ENCODE measurements at places on chromosomes 11 and 22.

- no peak for DNase-seq
Measured at GRCh38 chr11:106480581-106481190, 403.2 kb downstream of the AASDHPPT start.

DNA sequence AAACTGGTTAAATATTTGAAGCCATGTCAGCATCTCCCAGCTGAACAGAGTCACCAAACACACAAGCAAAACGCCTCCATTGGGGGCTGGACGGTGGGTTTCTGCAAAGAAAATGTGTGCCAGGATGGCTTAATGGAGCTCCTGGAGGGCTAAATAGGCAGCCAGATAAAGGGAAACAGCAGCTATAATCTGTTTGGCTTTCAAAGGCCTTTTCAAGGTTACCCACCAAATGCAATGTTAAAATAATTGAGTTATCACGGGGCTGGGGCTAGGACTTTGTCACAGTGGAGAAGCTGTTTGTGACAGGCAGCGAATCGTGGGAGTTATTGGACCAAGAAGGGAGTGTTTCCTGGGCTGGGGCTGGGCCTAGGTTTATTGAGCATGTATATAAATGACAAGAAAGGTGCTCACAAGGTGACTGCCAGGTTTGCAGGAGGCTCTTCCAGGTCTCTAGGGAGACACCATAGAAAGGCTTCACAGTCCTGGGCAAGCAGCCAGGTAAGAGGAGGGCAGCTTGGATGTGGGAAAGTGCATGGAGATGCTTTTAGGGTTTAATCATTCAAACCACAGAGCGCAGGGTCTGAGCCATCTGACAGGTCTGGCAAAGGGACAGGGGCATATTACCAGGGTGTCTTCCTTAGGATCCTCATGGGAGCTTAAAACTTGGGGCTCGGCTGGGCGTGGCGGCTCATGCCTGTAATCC lies 28.3 kb downstream of the GRIK4 start:
- no peak for DNase-seq

DNA sequence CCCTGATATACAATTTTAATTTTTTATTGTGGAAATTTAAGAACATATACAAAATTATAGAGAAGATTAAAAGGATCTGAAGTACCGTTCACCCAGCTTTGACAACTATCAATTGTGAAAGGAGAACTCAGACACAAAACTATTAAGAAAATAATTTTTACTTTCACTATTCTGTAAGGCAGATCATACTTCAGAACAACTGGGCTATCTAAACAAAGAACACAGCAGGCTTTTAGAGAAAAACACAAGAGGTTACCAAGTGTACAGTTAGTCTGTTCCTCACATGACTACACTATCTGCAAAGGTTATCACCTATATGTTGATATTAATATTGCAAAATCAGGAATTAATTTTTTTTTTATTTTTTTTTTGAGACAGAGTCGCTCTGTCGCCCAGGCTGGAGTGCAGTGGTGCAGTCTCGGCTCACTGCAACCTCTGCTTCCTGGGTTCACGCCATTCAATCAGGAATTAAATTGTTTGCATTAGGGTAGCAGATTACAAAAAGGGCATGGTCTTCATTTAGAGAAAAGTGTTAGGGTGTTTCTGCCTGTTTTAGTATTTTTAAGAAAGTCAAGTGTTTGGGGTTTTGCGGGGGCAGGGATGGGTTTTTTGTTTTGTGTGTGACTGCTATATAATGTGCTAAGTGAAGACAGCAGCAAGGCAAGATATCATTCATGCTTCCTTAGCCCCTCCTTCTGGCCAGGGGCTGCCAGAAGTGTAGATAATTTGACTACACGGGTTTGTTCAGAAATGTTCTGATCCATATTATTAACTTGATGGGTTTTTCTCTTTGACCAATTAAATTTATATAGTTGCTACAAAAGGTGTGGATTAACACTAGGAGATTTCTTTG lies 27.6 kb upstream of the SIK2 start:
- no peak for DNase-seq

DNA sequence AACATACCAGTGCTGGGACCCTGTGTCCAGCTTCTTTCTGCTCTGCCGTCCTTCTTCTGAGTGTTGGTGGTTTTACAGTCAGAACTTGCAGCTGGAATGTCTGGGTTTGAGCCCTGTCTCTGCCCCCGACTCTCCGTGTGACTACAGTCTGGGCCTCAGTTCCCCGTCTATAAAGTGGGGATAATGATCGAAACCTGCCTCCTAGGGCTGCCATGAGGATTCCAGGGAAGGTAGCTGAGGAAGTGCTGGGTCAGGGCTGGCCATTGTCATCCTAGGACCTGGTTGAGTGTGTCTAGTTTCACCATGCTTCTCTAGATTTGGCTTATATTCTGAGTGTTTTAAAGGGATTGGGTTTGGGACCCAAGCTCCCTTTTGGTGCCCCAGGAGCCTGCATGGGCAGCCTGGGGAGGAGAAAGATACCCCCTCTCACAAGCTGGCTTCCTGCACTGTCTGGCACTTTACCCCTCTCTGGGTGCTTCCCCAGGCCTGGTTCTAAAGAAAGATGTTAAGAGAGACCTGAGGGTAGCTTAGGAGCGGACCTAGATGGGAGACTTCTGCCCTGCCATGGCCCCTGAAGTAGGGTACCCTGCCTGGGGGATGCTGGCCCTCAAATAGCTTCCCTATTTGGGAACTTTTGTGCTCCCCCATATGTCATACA lies 49.9 kb downstream of the TSPAN18 start:
- no peak for DNase-seq

GRCh38 chr22:35578836-35579575 lies 38.1 kb downstream of the MB start:
- no peak for DNase-seq

- no peak for DNase-seq
Measured at GRCh38 chr11:86301742-86302091, 323 bp upstream of the HIKESHI start.

GRCh38 chr11:108929241-108929640 lies 264.4 kb downstream of the DDX10 start:
- DNase-seq: no peak

DNA sequence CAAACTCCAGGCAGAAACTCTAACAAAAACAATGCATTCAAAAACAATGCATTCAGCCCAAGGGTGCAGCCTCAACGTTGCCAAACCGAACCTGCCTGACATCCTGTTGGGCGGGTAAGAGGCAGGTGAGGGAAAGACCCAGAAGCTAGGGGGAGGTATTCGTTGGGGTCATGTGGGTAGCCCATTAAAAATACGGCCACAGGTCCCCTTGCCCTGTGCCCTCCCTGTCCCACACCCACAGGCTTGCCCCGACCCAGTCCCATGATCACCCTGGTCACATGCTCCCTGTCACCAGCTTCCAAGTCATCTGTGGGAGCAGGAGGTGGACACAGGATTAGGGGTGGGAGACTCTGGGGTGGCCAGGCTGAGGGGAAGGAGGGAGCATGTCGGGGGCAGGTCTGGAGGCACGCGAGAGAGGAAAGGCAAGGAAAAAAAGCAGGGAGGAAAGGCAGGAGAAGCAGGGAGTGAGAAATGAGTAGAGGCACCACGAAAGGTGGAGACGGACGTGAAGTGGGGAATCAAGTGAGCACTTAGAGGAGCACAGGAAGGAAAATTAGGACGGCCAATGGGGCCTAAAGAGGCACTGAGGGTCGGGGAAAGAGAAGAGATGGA lies 683 bp downstream of the PLA2G6 start:
- DNase-seq: peak; percentile 86

GRCh38 chr11:117898059-117898458 lies 21.6 kb upstream of the FXYD6 start:
- DNase-seq: no peak

DNA sequence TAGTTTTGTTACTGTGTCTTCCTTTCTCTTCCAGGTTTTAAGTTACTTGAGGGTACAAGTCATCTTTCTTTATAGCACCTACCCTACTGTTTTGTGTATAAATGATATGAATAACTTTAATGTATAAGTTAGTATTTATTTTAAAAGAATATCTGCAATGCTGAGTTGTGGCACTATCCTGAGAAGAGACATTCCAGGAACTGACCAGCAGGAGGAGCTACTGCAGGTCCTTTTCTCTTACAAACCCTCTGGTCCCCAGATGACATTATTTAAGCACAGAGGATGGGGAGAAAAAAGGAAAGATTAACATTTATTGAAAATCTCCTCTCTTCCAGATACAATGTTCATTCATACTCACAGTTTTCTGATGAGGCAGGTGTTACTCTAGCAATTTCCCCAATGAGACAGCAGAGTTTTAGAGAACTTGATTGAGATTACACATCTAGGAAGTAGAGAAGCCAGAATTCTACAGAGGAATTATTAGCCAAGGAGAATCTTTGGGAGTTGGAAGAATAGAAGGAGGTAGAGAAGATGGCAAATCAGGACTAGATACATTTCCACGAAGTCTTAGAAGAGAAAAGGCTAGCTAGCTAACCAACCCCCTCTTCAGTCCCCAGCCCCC lies 541.2 kb upstream of the API5 start:
- DNase-seq: no peak

- peak; percentile 95 for DNase-seq
Measured at GRCh38 chr11:66891851-66892660, 35.2 kb downstream of the LRFN4 start.

DNA sequence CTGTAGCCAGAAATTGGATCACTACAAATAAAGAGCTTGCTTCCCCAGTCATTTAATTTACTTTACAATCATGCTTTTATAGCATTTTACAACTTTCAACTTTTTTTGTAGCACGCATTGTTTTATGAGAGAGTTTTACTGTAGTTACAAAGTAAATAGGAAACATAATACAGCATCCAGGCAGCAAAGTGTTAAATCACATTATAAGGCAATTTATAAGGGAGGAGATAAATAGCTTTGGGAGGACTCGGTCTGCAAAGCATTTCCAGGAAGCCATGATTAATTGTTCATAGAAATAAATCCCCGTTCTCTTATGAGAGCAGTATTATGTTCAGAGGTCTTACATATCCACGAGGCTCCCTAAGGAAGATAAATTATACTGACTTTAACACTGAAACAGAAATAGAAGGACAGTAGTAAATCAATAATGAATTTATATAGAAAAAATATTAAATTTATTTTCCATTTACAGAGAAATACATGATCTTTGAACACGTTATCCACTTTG lies 792.6 kb upstream of the RAG2 start:
- DNase-seq: no peak

- DNase-seq: no peak
Measured at GRCh38 chr22:41308054-41308453, 6.7 kb downstream of the ZC3H7B start.

- no peak for DNase-seq
Measured at GRCh38 chr22:50192436-50193204, 6.9 kb downstream of the TRABD start.

DNA sequence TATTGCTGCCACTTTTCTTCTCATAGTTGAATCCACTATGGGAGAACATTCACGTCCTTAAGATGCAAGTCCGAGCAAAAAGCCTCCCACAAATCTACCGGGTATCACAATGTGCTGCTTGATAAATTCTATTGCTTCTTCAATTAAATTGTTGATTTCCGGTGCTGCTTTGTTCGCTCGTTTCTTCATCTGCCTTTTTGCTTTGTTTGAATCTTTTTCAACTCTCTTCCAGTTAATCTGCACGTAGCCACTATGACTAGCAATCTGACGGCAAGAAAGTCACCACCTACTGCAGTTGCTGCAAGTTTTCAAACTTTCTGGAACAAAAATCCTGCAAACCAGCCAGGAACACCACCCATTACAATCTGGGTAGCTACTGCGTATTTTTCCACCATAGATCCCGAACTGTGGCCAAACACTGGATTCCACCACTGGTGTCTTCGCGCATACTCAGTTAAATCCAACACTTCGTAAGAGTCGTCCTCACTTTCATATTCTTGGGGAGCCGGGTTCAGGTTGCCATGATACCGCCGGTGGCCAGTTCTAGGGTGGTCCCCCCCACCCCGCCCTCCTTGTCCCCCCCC lies 59.1 kb downstream of the CLMP start:
- no peak for DNase-seq

DNA sequence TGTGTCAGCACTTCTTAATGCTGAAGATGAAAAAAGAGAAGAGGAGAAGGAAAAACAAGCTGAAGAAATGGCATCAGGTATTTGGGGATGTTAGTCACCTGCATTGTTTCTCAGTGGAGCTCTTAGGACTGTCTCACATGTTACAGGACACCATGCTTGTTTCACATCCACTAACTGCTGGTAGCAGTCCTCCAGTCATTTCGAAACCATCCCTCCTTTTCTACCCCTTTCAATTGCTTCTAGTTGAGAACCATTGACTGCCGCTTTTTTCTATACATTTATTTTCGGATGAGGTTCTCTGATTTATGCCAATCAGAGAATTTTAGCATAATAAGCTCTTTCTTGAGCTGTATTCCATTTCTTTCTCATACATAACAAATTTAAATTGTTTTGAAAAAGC lies 21.5 kb downstream of the BIRC2 start:
- no peak for DNase-seq

DNA sequence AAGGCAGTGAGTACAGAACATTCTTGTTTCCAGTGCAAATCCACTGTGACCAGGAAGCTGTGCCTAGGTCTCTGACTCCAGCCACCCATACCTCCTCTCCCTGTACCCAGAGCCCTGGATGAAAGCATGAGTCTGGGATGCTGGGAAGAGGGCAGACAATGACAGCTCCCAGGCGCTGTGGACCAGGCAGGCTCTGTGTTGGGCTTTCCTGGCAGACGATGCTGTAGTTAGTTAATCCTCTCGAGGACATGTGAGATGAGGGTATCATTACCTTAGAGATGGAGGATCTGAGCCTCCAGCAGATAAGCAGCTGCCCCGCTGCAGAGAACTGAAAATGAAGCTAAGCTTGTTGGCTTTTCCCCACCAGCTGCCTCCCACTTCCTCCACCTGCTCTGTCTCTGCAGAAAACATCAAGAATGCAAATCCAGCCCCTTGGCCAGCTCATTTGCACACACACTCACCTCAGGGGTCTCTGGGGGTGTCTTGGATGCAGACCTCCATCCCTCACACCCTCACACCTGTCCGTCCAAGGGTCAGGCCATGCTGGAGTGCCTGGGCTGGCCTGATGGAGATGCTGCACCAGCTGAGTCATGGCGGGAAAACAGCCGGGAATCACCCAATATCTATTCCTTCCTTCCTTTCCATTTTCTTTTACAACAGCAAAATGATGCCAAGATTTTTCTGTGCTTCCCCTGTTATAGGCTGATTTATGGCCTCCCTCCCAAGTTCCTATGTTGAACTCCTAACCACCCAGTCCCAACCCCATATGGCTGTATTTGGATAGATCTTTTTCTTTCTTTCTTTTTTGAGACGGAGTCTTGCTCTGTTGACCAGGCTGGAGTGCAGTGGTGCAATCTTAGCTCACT lies 94.9 kb upstream of the SEPTIN5 start:
- DNase-seq: no peak

DNA sequence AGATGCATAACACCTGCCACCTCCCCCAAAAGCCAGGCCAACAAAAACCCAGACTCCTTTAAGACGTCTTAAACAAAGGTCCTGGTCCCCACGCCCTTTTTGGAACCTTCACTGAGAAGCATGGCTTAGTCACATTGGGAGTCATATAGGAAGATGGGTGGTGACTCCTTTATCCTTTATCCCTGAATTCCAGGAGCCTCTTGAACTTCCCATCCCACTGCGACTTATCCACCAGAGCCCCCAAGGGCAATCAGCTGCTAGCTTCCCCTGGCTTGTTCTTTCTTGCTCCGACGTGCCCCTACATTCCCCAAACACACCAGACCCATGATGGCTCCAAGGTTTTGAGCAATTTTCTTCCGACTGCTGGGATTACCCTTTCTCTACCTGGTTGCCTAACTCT lies 567.0 kb upstream of the CADM1 start:
- no peak for DNase-seq

GRCh38 chr11:65315204-65315865 lies 669 bp downstream of the CDC42EP2 start:
- DNase-seq: peak; percentile 57

- no peak for DNase-seq
Measured at GRCh38 chr22:19756288-19757128, 4.1 kb upstream of the TBX1 start.

GRCh38 chr11:86039094-86039493 lies 29.8 kb downstream of the PICALM start:
- DNase-seq: peak; percentile 56
